ENCODE measurements at places on chromosomes 2 and 18.

DNA sequence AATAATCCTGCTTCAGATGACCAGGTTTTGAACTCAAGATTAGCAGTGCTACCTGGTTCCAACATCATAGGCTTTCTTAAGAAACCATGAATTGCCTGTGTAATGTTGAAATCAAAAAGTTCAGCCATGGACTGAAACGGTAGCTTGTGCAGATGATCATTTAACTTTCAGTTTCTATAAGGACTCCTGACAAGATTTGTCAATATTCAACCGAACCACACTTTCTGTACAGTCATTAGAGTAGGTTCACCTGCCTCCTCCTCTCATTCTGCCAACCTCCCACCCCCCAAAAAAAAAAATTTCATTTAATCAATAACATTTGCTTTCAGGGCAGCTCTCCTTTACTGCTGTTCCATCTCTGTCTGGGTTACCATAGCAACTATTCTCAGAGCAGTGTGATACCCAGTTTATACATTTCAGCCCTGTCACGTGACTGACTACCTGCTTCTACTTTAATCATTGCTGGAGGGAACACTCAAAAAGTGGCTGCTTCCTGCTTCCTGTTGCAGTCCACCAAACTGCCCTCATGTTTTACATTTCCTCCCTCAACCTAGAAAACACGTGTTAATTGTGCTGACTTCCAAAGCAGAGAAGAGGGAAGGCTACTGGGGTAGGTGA is 275.5 kb downstream of the SS18 start:
- no peak for DNase-seq

- DNase-seq, result no peak
These were observed 47.1 kb upstream of the ADAM23 start for GRCh38 chr2:206396211-206396610.

DNA sequence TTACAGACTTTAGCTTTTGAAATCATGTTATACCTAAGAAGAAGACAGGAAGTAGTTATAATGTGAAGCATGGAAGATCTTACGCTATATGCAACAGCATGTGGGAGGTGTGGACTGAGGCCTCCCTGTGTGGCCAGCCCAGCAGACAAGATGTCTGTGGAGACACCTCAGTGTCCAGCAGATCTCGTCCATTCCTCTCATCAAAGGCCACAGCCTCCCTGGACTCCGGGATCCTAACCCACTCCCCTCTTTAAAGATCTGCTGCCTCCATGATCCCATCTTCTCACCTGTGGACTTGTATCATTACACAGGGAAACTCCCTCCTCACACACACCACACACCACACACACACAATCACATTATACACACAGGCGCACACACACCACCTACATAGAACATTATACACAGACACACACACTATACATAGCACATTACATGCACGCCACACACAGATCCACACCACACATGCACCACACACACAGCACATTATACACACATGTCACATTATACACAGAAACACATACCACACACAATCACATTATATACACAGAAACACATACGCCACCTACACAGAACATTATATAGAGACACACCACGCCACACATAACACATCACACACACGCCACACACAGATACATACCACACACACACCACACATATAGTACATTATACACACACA is 89.5 kb downstream of the PXDN start:
- DNase-seq, result peak; percentile 49

- DNase-seq, result no peak
These were observed 11.3 kb upstream of the SH3BP4 start for GRCh38 chr2:234940527-234940926.

- no peak for DNase-seq
These were observed 130.6 kb upstream of the CDH7 start for GRCh38 chr18:65620076-65620696.

All from RPMI7951 (cell line).